Activated CD4-positive, alpha-beta T cell treated with anti-CD3 and anti-CD28 coated beads, Interleukin-2, amount 10 ng/mL, durations not matched to agents 24 days and 14 days (primary cell): ENCODE measurements at places on chromosomes 6 and 20.

GRCh38 chr20:14375416-14375985, 38.1 kb upstream of the FLRT3 start:
- DNase-seq: no peak

- peak; percentile 54 for DNase-seq
These were observed 217.5 kb upstream of the SUPT3H start for GRCh38 chr6:45595010-45595851.

DNA sequence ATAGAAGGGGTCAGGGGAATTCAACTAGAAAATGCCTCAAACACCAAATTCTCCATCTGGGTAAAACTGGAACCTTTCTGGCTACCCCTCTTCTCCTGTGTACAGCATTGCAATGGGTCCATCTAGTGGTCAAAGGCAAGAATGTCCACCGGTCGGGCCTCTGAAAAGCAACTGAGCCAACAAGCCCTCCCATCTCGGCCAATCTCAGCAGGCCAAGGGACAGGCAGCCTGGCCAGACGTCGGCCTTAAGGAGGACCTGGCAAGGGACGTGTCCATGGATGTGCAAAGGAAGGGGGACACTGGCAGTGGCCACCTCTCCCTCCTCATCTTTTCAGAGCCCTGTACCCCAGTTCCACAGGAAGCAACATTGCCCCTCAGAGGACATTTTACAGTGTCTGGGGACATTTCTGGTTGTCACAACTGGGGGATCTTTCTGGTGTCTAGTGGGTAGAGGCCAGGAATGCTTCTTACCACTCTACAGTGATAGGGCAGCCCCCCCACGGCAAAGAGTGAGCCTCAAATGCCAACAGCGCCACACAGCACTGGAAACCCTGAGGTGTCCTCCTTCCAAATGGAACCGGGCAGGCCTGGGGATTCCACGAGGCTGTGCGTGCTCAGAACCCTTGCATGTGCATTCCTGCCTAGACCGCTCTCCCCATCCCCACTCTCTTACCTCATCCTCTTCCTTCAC, 99.8 kb upstream of the FOXA2 start:
- peak; percentile 78 for DNase-seq

GRCh38 chr6:148973538-148974208, 226.8 kb downstream of the UST start:
- DNase-seq: no peak

GRCh38 chr20:3812975-3813847, 7.1 kb upstream of the AP5S1 start:
- DNase-seq: no peak

DNA sequence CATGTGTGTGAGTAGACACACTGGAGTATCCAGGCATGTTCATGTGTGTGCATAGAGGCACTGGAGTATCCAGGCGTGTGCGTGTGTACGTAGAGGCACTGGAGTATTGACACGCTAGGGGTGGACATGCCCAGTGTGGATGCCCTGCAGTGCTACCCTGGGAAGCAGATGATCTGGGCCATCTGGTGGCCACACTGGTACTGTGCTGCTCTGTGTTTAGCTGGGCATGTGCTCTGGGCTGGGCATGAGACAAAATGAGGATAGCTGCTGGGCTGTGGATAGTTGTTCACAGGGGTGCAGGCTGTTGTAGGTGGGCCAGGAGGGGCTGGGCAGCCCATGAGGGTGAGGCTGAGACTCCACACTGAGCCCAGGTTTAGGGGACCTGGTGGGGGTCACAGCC, 24.0 kb upstream of the NPBWR2 start:
- DNase-seq: peak; percentile 56
